ENCODE measurements at places on chromosomes 6 and 20.

GRCh38 chr6:130966344-130966980 lies 96.6 kb downstream of the EPB41L2 start:
- no peak for DNase-seq

DNA sequence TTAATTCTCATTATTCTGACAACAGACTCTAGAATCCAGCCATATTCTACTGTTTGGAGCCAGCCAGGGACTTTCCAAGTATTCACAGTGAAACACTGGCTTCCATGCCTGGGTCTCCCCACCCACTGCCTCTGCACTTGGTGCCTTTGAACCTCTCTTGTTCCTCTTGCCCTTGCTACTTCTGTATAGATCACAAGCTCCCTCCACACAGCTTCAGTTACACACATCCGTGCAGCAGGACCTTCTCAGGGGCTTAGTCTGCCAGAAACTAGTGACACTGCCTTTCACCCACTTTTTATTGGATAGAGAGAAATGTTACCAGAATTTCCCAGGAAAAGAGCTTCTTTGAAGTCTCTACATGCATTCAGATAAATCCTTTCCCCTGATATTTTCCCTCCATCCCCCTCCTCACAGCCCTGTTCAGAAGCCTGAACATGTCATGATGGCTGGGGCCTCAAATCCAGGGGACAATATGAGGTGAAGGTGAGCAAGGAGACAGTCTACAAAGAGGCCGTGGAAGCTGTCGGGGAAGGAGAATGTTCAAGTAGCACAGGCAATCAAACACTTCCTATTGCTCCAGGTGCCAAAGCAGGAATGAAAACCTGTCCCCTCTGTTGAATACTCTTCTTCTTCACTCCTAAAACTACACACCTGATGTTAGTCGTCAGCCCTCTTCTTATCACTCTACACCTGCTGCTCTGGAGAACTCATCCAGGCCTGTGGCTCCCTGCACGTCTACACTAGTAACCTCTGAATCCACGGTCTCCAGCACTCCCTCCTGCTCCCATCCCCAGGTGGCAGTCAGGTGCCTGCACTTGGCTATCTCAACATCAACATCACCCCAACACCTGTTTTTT lies 20.2 kb upstream of the HLA-DOA start:
- DNase-seq = peak; percentile 47

DNA sequence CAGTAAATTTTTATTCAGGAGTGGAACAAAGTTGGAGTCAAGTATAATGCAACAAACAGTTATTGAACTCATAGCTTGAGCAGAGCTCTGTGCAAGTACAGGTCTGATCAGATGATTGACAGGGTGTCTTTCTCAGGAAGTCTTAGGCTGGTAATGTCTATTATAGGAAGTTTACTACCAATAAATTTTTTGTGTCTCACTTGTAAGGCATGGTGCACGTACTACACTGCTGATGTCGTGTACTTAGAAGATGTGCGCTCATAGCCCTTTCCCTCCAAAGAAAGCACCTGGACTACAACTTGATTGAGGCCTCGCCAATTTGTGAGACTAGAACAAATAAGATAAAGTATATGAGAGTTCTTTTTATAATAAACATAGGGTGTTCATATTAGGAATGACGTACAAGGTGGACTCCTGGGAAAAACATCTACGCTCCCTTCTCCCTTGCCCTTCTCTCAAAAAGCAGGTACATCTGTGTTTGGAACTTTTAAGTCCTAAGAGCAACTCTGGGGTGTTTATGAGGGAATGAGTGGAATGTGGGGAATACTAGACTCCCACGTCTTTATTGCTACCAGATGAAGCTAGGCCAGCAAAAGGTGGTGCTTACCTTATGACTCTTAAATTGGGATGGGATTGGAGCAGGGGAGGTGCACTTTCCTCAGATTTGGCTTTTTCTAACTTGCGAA lies 1.5 kb downstream of the NDUFAF5 start:
- no peak for DNase-seq

DNA sequence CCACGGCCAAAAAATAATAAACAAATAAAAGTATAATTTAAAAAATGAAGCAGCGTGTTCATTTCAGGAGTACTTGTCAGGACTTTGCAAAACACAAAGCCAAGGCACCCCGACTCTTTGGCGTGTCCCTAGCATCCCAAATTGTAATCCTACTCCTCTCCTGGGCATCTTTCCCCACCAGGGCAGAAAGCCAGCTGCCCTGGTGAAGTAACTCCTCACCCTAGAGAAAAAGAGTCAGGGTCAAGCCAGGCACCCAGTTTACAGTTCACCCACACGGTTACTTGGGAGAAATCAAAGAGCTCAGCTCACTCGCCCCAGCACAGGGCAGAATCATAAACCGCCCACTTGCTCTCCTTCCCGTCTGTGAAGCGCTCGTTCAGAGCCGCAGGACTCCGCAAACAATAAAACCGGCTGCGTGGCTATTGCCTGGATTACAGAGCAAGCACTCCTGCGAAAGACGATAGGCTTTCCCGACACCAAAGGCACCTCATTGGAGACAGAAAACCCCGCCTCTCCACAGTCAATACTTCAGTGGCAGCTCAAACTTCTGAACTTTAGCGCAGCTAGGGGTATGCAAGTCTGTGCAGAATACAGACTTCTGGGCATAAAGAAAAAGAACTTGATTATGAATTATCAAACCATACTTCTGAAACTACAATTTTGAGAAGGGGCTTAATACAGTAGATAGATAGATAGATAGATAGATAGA lies 73.0 kb upstream of the NHSL1 start:
- peak; percentile 22 for DNase-seq

- DNase-seq = no peak
Measured at GRCh38 chr6:43074847-43075669, 1.1 kb upstream of the PTK7 start.

DNA sequence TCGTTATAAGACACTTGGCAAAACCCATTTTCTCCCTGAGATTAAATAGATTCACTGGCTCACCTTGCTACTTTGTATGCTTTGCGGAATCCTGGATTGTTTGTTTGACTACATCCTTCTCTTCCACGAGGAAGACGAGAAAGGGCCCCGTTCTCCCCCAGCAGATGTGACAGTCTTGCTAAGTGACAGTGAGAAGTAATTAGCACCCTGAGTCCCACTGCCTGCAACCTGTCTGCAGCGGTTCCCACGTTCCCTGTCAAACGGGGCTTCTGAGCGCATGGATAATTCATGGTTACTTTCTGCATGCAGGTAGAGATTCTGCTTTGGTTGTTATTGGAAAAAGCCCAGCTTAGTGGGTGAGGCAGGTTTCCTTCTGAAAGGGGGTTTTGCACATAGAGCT lies 163.7 kb downstream of the CDH26 start:
- peak; percentile 12 for DNase-seq

DNA sequence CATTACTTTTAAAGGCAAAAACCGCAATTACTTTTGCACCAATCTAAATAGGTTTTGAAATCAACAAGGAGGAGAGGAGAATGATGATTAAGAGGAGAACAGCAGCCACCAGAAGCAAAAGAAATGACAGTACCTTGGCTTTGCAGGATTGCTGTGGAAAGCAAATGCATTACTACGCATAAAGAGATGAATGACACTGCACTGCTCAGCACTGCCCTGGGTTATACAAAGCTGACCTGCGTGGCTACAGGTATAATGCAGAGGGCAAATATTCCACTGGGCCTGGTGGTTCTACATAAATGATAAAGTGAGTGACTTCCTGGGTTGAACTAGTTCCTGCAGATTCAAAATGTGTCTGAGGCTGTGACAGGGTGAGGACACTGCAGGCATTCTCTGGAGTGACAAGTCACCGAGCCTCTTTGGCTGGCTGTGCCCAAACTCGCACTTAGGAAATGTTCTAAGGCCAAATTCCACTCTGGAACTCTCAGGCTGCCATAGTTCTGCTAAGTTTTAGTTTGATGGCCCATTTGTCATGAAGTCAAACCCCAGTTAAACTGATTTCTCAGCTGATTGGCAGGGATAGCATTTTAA lies 78.6 kb downstream of the INSM1 start:
- DNase-seq = no peak

GRCh38 chr6:168105813-168106632 lies 27.0 kb upstream of the FRMD1 start:
- DNase-seq = no peak

DNA sequence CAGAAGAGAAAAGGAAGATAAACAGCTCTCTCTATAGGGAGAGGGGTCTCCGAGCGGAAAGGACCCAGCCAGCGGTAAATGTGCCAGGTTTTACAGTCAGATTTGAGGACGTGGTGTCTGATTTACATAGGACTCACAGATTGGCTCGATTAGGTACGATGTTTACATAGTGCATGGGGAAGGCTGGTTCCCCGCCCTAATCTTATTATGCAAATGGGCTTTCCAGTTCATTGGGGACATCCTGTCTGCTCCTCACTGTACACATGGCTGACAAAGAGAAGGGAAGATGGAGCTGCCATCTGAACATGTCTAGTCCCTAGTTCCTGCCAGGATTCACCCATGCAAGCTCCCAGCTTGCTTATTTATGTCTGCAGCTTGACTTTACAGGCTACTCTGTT lies 119.9 kb downstream of the RNF144B start:
- no peak for DNase-seq

DNA sequence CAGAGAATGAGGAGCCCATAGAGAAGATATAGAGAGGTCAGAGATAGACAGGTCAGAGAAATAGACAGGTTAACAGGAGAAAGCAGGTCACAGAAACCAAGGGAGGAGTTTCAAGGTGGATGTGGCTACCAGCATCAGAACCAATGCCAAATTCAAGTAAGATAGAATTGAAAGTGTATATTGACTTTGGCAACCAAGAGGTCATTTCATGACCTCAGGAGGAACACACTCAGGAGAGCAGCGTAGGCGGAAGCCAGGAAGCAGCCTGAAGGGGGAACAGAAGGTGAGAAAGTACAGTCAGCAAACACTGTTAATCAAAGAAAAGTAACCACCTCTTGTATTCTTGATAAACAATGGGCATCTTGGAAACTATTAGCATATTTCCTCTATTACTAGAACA lies 33.9 kb upstream of the ALDH8A1 start:
- DNase-seq = no peak

DNA sequence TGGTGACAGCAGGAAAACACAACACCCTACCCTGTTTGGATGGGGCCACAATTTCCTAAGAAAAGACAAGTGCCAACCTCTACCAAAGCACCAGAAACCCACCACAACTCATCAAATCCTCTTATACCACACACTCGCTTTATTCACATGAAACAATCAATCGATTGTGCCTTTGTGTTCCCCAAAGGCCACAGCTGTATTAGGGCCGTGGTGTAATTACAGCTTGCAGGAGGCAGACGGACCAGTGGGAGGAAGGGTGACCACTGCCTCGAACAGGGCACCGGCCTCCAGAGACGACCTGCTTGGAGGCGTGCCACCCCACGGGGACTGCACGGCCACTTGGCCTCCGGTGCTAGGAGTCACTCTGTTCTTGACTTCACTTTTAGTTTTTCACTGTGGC lies 264.1 kb downstream of the FOXC1 start:
- DNase-seq = peak; percentile 64

DNA sequence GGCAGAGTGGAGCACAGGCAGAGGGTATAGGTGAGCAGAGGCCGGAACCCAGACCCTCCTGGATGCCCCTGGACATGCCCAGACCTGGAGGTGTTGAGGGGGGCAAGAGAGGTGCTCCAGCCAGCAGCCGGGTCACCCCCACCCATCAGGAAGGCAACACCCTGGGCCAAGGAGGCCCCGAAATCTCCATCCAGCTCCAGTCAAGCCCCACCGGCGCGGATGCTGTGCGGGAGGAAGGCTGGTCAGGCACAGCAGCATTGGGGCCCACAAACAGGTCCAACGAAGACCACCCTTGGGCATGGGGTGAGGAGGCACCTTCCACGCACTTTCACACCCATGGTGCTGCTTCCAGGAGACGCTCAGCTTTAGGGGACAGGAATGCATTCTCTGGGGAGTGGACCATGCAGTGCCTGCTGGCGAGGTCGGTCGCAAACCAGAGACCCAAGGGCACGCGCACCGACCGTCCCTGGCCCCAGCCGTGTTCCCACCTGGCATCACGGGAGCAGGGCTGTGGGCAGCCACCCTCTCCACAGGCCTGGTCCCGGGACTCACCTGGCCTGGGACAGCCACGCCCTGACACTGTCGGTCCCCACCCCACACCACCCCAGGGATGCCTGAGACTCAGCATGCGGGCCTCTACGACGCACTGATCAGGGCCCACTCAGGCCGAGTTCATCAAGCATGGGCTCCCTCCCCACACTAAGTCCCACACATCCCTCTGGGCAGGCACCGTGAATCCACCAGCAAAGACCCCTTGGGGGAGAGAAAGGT lies 43.6 kb upstream of the ZBP1 start:
- no peak for DNase-seq

DNA sequence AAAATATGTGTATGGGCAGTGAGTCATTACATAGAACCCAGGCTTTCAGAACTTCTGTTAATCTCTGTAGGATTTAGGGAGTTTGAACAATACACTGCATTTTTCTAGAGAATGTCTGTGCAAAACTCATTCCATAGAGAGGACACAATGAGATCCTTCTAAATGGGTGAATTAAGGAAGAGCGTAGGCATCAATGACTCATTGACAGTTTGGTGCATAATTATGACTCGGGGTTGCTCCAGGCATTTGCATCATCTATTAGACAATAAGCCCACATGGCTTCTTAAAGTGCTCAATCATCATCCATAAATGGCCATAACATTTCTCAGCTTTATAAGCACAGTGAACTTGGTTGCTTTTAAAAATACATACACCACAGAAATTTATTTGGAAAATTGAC lies 625.5 kb downstream of the CDH26 start:
- peak; percentile 83 for DNase-seq

GRCh38 chr6:139017227-139017626 lies 11.3 kb upstream of the ABRACL start:
- no peak for DNase-seq

- DNase-seq = no peak
Measured at GRCh38 chr6:108176281-108177089, 10.7 kb downstream of the NR2E1 start.

GRCh38 chr6:121515630-121516265 lies 80.3 kb downstream of the GJA1 start:
- no peak for DNase-seq

DNA sequence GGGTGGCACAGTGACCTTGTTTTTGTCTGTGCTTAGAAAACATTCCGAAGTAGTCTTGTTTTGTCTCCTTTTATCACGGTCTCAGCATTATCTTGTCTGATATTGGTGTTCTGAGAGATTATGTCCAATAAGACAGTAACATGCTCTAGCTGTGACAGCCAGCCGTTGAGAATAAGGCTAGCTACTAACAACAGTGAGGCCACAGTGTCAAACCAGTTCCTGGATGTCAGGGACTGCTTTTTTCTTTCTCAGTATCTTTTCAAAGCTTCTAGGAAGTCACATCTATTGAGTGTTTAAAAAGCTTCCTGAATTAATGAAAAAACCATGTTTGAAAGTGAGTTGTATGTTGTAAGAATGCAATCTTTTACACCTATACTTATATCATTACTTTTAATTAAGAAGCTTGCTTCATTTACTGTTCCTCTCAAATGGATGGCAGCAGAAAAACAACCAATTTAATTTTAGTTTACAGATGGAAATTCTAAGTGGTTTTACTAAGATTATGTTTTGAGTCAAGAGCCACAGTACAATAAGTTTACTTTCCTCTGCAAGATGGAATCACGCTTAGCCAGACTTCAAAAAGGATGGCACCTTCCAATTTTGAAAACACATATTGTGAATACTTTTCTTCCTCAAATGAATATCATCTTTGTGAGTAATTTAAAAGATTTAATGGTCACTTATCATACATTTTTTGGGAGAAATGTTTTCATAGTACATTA lies 53.1 kb downstream of the MAP3K7 start:
- DNase-seq = no peak

Measured in putamen (tissue), 1 donor.